Right lung (tissue), 10 donors: ENCODE measurements at places on chromosomes 1 and 21. TPM values are rescaled to one million over a fixed set of nuclear protein-coding genes. Genes with fewer than 3 reads are reported as not detected.

Gene PLPP3
- polyA plus RNA-seq, result 112 TPM

- DNase-seq, result no peak
These were observed 5.9 kb upstream of the DHX9 start for GRCh38 chr1:182833271-182833670.

GRCh38 chr1:33986390-33987095 lies 122.7 kb downstream of the HMGB4 start:
- DNase-seq, result no peak

GRCh38 chr1:156741481-156741983 lies 644 bp upstream of the MRPL24 start:
- DNase-seq, result no peak

Gene PPFIA4
- 5.3 TPM for polyA plus RNA-seq

Gene BMP8A
- 0.75 TPM for polyA plus RNA-seq

Gene MATN1
- polyA plus RNA-seq, result 0.97 TPM

Gene SFPQ
- 878 TPM for polyA plus RNA-seq
